ENCODE measurements at places on chromosomes 6 and 20.

- DNase-seq, result no peak
These were observed 249.2 kb upstream of the PRDM1 start for GRCh38 chr6:105836889-105837288.

DNA sequence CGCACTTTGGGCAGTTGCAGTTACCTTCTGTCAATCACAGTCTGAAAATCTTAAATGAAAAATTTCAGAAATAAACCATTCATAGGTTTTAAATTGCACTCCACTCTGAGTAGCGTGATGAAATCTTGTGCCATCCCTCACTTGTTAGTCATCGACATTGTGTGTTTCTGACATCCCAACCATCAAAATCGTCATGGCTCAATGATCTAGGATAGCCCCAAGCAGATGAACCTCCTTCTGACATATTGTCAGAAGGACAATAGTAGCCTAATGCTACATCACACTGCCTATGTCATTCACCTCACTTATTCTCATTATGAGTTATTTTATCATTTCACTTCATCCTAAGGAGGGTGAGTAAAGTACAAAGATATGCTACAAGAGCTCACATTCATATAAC, 284.8 kb downstream of the PTPRK start:
- no peak for DNase-seq

GRCh38 chr6:159687341-159687740, 5.7 kb downstream of the SOD2 start:
- no peak for DNase-seq

GRCh38 chr6:150667977-150668716, 68.5 kb downstream of the PLEKHG1 start:
- no peak for DNase-seq

GRCh38 chr20:50389438-50389807, 120.8 kb upstream of the PTPN1 start:
- no peak for DNase-seq

DNA sequence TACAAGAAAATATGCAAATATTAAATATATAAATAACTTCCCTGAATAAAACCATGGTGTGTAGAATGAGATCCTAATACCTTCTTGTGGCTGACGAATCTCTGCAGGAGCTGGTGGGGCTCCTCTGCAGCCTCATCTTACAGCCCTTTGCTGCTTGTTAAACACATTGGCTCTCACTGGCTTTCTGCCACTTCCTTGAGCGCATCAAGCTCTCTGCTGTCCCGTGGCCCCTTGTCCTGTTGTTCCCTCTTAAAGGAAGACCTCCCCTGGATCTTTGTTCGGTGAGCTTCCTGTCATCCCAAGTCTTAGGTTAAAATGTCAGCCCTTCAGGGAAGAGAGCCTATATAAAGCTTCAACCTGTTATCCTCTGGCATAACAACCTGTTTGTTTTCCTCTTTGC, 519.6 kb downstream of the DOK5 start:
- no peak for DNase-seq

Data from SK-N-MC (cell line).